ENCODE measurements at places on chromosomes 12 and 14. TPM values are rescaled to one million over a fixed set of nuclear protein-coding genes. Genes with fewer than 3 reads are reported as not detected.

Gene SLC17A8
- total RNA-seq, result not detected

Gene LHX5
- 0.40 TPM for total RNA-seq

Gene ADAMTS20
- 0.09 TPM for total RNA-seq

Gene SCNN1A
- 0.29 TPM for total RNA-seq

Gene MAP3K9
- 0.84 TPM for total RNA-seq

Gene GUCY2C
- not detected for total RNA-seq

Gene LRP1
- total RNA-seq, result 3.1 TPM

- DNase-seq, result no peak
These were observed 377.8 kb downstream of the KCNH5 start for GRCh38 chr14:62667421-62667914.

GRCh38 chr14:71960494-71961353 is 28.5 kb downstream of the RGS6 start:
- no peak for DNase-seq

GRCh38 chr12:53224061-53224896 is 7.7 kb downstream of the RARG start:
- no peak for DNase-seq

DNA sequence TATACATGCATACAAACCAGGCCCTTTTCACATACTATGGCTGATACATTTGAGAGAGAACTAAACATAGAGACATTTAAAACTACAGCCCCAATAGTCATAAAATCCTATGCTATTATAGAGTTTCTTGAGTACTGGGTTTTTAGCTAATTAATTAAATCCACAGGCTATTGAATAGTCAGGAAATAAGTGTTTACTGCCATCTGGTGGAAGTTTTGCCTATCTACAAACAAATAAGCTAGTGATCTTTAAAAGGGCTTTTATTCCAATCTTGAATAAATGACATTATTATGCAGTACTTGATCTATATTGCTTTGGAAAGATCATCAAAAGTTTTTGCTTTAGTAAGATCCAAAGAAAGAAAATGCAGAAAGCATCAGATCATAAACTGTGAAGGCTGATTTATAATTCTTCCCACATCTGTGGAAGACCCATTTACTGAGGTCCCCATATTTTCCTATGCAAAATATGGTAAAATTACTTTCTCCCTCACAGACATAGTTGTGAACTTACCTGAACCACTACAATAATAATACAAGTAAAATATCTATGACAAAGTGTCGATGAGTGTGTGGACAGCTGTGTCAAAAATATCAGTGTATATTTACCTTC is 131.3 kb downstream of the ITPR2 start:
- peak; percentile 40 for DNase-seq

- DNase-seq, result no peak
These were observed 26.8 kb upstream of the C14orf180 start for GRCh38 chr14:104552738-104553125.

- no peak for DNase-seq
These were observed 660.4 kb upstream of the TMEM132C start for GRCh38 chr12:127606476-127607015.

DNA sequence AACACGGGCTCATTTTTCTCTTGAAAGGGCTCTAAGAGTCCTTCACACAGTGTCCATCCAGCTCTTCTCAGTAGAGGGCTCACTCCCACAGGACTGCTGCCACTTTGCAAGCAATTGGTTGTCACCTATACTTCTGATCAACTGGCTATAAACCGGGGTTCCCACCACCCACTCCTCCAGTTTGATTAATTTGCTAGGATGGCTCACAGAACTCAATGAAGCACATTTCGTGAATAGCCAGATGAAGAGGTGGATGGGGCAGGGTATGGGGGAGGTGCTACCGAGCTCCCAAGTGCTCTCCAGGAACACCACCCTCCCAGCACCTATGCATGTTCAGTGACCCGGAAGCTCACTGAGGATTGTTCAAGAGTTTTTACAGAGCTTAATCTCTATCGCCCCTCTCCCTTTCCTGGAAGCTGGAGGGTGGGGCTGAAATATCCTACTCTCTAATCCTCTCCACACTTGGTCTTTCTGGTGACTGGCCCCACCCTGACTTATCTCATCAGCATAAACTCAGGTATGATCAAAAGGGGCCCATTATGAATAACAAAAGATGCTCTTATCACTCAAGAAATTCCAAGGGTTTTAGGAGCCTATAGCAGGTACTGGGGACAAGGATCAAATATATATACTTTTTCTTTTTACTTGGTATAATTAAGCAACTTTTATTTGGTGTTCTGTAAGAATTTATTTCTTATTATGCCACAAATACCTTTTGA is 13.9 kb upstream of the EGLN3 start:
- no peak for DNase-seq

- DNase-seq, result no peak
These were observed 9.2 kb downstream of the ARHGAP9 start for GRCh38 chr12:57470286-57470969.

DNA sequence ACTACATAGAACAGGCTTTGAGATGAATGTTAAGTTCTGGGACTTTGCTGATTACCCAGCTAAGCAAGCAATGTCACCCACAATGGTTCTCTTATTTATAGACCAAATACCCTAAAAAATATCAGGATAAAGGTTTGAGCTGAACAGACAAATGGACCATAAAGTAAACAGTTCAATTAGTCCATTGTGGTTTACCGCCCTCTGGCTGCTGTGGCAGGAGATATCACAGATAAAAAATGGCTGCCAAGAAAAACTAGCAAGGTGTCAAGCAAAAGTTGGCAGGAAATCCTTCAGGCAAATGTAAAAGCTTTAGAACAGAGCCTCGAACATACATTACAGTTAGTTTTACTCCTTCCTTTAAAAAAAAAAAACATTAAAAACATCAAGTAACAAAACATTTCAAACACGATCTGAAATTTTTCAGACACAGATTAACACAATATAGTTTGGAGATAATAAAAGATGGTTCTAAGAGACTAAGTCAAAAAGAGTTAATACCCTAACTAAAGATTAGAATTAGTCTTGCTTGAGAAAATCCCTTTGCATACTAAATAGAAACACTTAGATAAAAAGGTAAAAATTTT is 41.3 kb downstream of the MED13L start:
- DNase-seq, result peak; percentile 51
